ENCODE measurements at places on chromosomes 5 and 9. TPM values are rescaled to one million over a fixed set of nuclear protein-coding genes. Genes with fewer than 3 reads are reported as not detected.

Gene C9orf153
- total RNA-seq, result not detected

DNA sequence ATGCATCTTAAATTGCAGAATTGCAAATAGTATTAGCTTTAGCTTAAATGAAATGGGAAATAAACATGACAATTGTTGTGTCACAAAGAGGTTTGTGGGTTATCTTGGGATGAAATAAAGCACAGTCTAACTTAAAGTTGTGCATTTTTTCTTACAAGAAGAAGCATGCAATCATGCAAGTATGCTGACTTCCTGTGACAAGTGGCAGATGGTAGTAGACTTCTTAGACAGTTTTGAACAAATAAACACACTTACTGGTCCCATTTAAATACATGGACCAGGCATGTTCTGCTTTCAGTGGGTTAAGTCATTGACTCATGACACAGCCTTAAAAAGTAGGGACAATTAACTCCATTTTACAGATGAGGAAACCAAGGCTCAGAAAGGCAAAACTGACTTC is 15.9 kb upstream of the C5orf63 start:
- H3K4me1 ChIP-seq, result no peaks in the 10 kb centered on the region
- H3K36me3 ChIP-seq, result no peaks in the 10 kb centered on the region
- H3K4me3 ChIP-seq, result no peak overlapping the region

Gene KIF12
- total RNA-seq, result 6.4 TPM

DNA sequence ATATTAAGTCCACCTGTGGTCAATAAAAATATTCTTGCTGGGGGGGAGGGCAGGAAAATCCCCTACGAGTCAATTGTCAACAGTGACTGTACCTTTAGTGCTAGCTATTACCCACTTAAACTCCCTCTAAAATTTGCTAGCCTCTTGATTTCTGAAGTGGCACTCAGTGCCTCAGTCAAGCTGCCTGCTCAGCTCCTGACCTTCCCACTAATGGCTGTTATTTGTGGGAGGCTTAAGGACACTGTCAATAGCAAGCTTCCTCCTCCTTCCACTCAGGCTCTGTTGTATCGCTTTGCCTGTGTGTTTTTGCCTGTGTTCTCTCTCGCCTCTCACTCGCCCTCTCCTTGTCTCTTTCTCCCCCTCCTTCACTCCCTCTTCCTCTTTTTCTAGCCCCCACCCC is 140.8 kb downstream of the BNC2 start:
- H3K36me3 ChIP-seq, result no peaks in the 10 kb centered on the region
- peaks cover 5% of the 10 kb centered on the region for H3K27me3 ChIP-seq
- H3K27ac ChIP-seq, result no peak overlapping the region
- no peak overlapping the region for H3K4me3 ChIP-seq
- DNase-seq, result no peak

GRCh38 chr9:109382182-109382581 is 61.3 kb upstream of the EPB41L4B start:
- no peaks in the 10 kb centered on the region for H3K4me1 ChIP-seq
- no peak overlapping the region for H3K27ac ChIP-seq
- H3K4me3 ChIP-seq, result no peak overlapping the region
- no peaks in the 10 kb centered on the region for H3K27me3 ChIP-seq

DNA sequence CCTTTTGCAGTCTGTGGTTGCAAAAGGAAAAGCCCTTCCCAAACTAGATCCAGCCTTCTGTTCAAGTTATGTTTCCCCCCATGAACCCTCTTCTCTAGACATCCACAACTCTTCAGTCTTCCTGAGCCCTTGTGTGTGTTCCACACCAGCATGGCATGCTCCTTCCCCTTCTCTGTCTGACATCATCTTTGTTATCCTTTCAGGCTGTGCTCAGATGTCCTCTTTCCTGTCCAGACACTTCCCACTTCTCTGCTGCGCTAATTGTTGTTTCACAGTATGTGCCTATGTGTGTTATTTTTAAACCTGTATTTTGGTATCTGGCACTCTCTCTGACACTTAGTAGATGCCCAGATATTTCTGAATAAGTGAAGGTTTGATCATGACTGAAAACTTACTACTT is 38.2 kb downstream of the FOCAD start:
- no peaks in the 10 kb centered on the region for H3K27me3 ChIP-seq
- no peak for DNase-seq
- peaks cover 15% of the 10 kb centered on the region for H3K4me1 ChIP-seq
- H3K4me3 ChIP-seq, result no peak overlapping the region

Gene HACD4
- not detected for total RNA-seq

Gene PPP3R2
- not detected for total RNA-seq

Gene FGF1
- not detected for total RNA-seq

DNA sequence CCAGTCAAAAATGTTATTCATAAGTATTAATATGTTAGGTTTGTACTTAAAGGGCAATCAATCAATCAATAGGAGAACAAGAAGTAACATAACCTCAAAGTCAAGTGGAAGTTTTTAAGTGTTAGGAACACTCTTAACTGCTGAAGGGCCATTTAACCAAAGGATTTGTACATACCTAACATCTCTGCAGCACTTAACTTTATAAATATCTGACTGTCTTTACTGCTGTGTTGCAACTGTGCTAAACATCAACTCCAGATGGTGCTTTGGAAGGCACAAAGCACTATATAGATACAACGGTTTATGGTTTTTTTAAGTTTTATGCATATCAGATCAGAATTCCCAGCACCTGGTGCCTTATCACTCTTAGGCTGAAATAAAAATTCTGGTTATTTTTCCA is 604.9 kb upstream of the PTGER4 start:
- no peaks in the 10 kb centered on the region for H3K4me1 ChIP-seq
- H3K4me3 ChIP-seq, result no peak overlapping the region
- no peaks in the 10 kb centered on the region for H3K36me3 ChIP-seq
- no peak overlapping the region for H3K27ac ChIP-seq
- DNase-seq, result no peak
- no peaks in the 10 kb centered on the region for H3K27me3 ChIP-seq

DNA sequence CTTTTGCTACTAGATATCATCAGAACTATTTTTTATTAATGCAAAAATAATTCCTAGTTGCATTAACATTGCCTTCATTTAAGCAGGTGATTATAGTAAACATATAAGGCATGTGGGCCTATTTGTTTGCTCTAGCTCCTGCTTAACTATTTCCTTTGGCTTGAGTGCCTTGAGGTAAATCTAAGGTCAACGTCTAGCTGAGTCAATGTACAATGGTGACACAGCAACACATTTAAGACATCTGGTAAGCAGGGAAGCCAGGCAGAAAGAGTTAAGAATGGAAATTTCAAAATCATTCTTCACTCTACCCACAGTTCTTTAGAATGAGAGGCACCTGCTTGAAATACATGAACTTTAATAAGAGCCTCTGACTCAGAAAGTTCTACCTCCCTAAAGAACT is 111.9 kb upstream of the FST start:
- H3K27ac ChIP-seq, result no peak overlapping the region
- H3K4me3 ChIP-seq, result no peak overlapping the region
- DNase-seq, result no peak

Gene RGS7BP
- not detected for total RNA-seq

GRCh38 chr5:107254214-107254901 is 416.4 kb downstream of the EFNA5 start:
- H3K27me3 ChIP-seq, result no peaks in the 10 kb centered on the region
- no peaks in the 10 kb centered on the region for H3K4me1 ChIP-seq
- H3K27ac ChIP-seq, result no peak overlapping the region
- DNase-seq, result no peak
- H3K4me3 ChIP-seq, result no peak overlapping the region
- H3K36me3 ChIP-seq, result no peaks in the 10 kb centered on the region

DNA sequence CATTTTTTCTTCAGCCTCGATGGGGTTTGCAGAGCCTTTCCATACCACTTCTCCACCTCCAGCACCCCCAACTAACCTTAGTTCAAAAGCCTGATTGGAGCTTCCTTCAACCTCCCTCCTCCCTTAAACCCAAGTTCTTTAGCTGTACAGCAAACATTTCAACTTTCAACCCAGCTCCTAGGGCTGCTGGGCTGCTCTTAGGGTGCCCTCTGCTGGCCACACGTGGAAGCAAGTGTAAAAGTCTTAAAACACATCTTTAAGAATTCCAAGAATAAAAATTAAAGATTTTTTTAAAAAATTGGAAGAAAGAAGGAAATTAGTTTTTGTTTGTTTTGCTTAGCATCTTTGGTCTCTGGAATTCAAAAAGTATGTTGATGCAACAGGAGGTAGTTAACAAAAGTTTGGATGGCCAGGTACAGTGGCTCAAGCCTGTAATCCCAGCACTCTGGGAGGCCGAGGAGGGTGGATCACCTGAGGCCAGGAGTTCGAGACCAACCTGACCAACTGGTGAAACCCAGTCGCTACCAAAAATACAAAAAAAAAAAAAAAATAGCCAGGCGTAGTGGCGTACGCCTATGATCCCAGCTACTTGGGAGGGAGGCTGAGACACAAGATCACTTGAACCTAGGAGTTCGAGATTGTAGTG is 15.5 kb upstream of the HSD17B3 start:
- H3K4me1 ChIP-seq, result no peaks in the 10 kb centered on the region
- H3K27ac ChIP-seq, result no peak overlapping the region
- H3K36me3 ChIP-seq, result peaks cover 11% of the 10 kb centered on the region
- no peak overlapping the region for H3K4me3 ChIP-seq
- H3K27me3 ChIP-seq, result no peaks in the 10 kb centered on the region

Gene NREP
- total RNA-seq, result 6.0 TPM

Gene GALT
- 28.2 TPM for total RNA-seq

GRCh38 chr5:27548484-27548883 is 510.1 kb upstream of the CDH9 start:
- H3K27me3 ChIP-seq, result no peaks in the 10 kb centered on the region
- no peak overlapping the region for H3K4me3 ChIP-seq
- H3K27ac ChIP-seq, result no peak overlapping the region
- H3K4me1 ChIP-seq, result no peaks in the 10 kb centered on the region
- H3K36me3 ChIP-seq, result no peaks in the 10 kb centered on the region

DNA sequence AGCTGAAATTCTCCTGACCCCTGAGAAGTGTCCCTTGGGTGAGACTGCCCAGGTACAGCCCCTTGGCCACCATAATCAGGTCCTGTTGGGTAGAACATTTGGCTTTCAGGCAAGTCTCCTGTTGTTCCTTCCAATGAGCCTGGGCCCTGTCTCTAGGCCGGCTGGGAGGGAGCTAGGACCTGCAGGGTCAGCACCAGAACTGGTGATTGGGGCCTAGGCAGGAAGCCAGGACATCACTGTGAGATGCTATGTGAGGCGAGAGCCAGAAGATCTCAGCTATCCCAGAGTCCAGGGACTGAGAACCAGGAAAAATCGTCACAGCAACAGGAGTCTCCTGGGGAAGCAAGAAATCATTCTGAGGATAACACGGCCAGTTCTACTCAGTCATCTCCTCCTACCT is 51.5 kb downstream of the PCDH1 start:
- no peaks in the 10 kb centered on the region for H3K27me3 ChIP-seq
- no peak overlapping the region for H3K27ac ChIP-seq
- no peak for DNase-seq
- H3K36me3 ChIP-seq, result no peaks in the 10 kb centered on the region
- no peak overlapping the region for H3K4me3 ChIP-seq

DNA sequence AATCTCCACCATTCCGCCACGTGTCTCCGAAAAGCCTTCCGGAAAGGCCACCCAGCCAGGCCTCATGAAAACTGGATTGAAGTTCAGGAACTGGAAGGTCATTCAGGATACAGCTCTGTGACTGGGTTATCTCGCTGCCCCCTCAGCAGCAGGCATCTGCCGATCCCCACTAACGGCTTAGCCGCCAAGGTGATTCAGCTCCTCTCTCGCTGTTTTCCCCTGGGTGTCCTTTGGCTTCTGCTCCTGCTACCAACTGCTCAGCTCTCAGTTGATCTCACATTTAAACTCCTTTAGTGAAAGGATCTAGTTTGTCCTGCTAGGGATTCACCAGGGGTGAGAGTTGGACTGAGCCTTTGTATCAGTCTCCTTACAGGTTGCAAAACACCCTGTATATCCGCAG is 2.2 kb upstream of the GDNF start:
- H3K27ac ChIP-seq, result no peak overlapping the region
- no peaks in the 10 kb centered on the region for H3K27me3 ChIP-seq
- no peaks in the 10 kb centered on the region for H3K36me3 ChIP-seq
- DNase-seq, result no peak

- no peaks in the 10 kb centered on the region for H3K36me3 ChIP-seq
- no peak overlapping the region for H3K27ac ChIP-seq
- no peaks in the 10 kb centered on the region for H3K4me1 ChIP-seq
- no peak for DNase-seq
These were observed 39.7 kb downstream of the ADGRV1 start for GRCh38 chr5:90598293-90598692.

- no peaks in the 10 kb centered on the region for H3K27me3 ChIP-seq
- H3K4me3 ChIP-seq, result no peak overlapping the region
These were observed 65.0 kb downstream of the C9orf152 start for GRCh38 chr9:110142868-110143481.

- H3K4me1 ChIP-seq, result peaks cover 31% of the 10 kb centered on the region
- H3K36me3 ChIP-seq, result no peaks in the 10 kb centered on the region
- DNase-seq, result no peak
- no peak overlapping the region for H3K4me3 ChIP-seq
- no peaks in the 10 kb centered on the region for H3K27me3 ChIP-seq
These were observed 5.6 kb downstream of the MAMDC2 start for GRCh38 chr9:70049236-70049635.

- no peaks in the 10 kb centered on the region for H3K4me1 ChIP-seq
- H3K27ac ChIP-seq, result no peak overlapping the region
- H3K4me3 ChIP-seq, result no peak overlapping the region
- no peak for DNase-seq
These were observed 26.1 kb upstream of the FSTL4 start for GRCh38 chr5:133638436-133638835.

Gene ACTBL2
- total RNA-seq, result 0.07 TPM

- DNase-seq, result peak; percentile 15
- H3K4me3 ChIP-seq, result no peak overlapping the region
- H3K36me3 ChIP-seq, result peaks cover 21% of the 10 kb centered on the region
- no peaks in the 10 kb centered on the region for H3K4me1 ChIP-seq
- no peaks in the 10 kb centered on the region for H3K27me3 ChIP-seq
These were observed 5.9 kb upstream of the CFAP90 start for GRCh38 chr5:7856855-7857254.

Gene SH2D3C
- 1.3 TPM for total RNA-seq

DNA sequence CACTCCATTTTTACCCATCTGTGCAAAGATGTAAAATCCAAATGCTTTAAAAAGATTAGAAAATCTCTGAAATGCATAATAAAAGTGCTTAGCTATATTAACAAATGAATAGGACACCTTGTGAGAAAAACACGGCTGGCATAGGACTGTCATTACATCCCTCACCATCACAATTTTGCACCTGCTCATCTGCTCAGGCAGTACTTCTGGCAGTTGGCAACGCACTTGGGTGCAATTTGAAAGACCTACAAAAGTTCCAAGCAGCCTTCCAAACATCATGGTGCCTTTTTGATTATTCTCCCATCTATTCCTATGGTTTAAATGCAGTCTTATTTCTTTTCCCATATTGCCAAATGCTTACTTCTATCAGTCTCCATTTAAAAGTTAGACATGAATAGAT is 501.8 kb downstream of the ENC1 start:
- no peak overlapping the region for H3K27ac ChIP-seq
- peaks cover 6% of the 10 kb centered on the region for H3K27me3 ChIP-seq
- H3K4me3 ChIP-seq, result no peak overlapping the region
- H3K4me1 ChIP-seq, result no peaks in the 10 kb centered on the region
- no peaks in the 10 kb centered on the region for H3K36me3 ChIP-seq

GRCh38 chr9:28121366-28121765 is 548.1 kb upstream of the C9orf72 start:
- DNase-seq, result no peak
- no peak overlapping the region for H3K4me3 ChIP-seq

GRCh38 chr5:140764177-140764973 is 21.6 kb upstream of the PCDHA1 start:
- no peaks in the 10 kb centered on the region for H3K4me1 ChIP-seq
- no peaks in the 10 kb centered on the region for H3K36me3 ChIP-seq
- no peak for DNase-seq
- no peak overlapping the region for H3K27ac ChIP-seq

Data from HCT116 (cell line).